NCI-H774 (cell line): ENCODE measurements at places on chromosomes 7 and 10.

DNA sequence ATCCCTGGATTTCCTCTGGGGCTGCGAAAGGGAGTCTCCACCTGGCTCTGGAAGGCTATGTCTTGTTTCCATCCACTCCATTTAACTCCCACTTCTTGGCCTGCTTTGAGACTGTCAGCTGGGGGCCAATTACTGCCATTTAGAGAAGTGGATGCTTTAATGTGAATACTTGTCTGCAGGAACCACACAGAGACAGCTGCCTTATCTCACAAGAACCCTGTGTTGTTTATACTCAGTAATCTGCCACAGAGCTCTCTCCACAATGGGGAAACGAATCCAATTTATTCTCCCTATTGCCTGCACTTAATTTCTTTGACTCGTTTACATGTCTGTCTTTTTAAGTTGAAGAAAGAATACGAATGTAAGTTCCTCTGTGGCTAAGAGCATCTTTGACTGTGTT lies 787.0 kb upstream of the C7orf33 start:
- DNase-seq = no peak

GRCh38 chr10:97547962-97548361 lies 24.6 kb upstream of the ANKRD2 start:
- DNase-seq = no peak

GRCh38 chr10:96971324-96971723 lies 139.2 kb downstream of the LCOR start:
- DNase-seq = no peak

GRCh38 chr7:149075286-149075685 lies 15.2 kb downstream of the ZNF786 start:
- DNase-seq = no peak

DNA sequence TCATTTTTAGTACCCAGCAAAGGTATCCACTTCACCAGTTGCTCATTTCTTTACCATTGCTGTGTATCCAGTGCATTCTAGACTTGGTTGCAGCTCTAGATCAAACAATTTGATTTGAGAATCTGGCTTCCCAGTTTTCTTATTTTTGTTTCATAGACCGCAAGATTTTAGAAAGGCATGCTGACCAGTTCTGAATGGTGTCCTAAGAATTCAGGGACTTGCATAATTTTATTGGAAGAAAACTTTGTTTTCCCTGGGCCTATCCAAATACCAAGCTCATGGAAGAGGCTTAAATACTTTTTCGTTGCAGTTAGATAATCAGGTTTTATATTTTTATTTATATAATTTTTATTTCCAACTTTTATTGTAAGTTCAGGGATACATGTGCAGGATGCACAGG lies 58.3 kb downstream of the BICC1 start:
- no peak for DNase-seq

GRCh38 chr7:5495581-5496375 lies 72.1 kb upstream of the TNRC18 start:
- DNase-seq = no peak

- no peak for DNase-seq
These were observed 67.9 kb upstream of the PRKCQ start for GRCh38 chr10:6647811-6648526.

DNA sequence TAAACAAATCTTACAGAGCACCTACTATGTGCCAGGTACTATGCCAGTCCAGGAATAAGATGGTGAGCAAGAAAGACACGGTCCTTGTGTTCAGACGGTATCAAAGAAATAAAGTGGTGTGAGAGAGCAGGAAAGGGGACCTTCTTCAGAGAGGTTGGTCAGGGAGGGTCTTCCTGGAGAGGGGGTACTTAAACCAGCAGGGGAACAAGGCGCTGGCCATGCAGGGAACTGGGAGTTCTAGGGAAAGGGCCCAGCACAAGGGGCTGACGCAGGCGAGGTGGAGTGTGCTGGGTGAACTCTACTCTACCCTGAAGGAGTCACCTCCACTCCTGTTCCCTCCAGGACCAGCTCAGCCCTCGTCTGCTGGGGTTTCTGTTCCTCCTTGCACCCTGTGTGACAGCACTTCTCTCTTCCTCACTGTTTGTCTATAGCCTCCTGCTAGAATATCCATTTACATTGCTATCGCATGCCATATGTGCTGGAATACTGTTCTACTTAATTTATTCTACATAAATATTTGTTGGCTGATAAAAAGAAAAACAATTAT lies 73.5 kb downstream of the AOAH start:
- DNase-seq = no peak

DNA sequence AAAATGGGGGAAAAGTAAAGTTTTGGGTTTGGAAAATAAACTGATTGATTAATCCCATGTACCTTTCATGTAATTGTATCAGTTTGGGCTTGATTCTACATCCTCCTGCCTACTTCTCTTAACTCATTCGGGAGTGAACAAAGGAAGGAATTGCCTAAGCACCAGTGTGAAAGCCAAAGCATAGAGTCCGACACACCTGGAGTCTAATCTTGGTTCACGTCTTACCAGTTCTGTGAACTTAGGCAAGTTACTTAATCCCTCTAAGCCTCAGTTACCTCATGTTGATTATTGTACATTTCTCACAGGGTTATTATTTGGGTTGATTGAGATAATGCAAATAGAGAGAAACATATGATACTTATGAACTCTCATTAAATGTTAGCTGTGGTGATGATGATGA lies 41.1 kb upstream of the PRPS1L1 start:
- DNase-seq = no peak

DNA sequence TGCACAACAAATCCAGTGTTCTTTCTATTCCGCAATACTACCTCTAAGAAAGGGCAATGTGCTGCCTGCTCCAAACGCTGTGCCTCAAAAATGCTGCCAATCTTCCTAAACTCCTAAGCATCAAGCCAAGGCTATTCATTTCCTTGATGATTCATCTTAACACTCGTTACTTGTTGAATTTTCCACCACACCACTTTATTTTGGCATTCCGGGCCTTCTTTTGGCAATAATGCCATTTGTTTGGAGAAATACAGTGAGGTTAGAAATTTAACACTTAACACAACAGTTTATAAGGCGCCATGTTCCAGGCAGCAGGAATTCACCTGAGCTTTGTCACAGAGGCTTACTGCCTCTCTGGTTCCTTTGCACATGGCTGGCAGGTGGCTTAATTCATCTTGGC lies 82.6 kb upstream of the ABCB5 start:
- DNase-seq = no peak

DNA sequence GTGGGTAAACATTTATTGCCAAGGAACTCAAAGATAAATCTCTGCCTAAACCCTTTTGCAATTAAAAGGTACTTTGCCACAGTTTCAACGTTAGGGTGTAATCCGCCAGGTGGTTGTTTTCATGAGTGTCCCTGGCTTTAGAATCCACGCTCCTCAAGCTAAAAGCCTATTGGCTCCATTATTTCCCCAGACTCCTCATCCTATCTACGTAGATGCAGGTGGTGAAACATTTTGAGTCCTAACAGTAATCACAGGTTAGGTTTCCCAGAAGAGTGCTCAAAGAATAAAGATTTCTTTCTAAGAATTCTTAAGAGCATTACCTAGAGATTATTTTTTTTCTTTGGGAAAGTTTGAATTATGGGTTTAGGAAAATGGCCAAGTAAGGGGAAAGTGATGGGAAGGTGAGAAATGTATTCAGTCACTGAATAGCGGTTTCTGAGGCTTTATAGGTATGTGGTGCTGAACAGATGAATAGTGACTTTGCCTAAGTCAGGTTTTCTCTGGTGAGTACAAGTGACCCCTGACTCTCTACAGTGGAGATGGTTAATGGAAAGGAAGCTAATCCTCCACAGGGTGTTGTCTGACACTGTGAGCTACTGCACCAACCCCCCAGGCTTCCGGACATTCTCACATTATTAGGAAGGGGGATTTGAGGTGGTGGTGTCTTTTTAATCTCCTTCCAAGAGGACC lies 60.2 kb downstream of the NRP1 start:
- DNase-seq = no peak

- no peak for DNase-seq
These were observed 41.1 kb downstream of the TMEM270 start for GRCh38 chr7:73901823-73902597.

DNA sequence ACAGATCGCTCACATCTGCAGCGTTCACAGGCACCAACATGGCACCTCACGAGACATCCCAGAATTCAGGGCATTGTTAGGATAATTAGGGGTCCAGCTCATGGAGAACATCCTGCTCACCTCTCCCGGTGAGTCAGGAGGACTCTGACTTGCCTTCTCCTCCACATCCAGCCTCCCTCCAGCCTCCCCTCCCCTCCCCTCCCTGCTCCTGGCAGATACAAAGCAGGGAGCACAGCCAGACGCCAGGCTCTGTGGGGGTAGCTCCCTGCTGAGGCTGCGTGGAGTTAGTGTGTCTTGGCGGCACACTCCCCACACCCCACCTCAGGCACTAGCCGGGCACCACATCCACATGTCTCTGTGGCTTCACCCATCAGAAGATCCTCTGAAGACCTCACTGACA lies 320.6 kb downstream of the CXCL12 start:
- DNase-seq = no peak

GRCh38 chr7:143360788-143361551 lies 1.5 kb downstream of the FAM131B start:
- no peak for DNase-seq

GRCh38 chr10:24518981-24519597 lies 204.6 kb downstream of the ARHGAP21 start:
- DNase-seq = peak; percentile 24

- DNase-seq = no peak
These were observed 56.8 kb downstream of the EPDR1 start for GRCh38 chr7:37977243-37977642.

DNA sequence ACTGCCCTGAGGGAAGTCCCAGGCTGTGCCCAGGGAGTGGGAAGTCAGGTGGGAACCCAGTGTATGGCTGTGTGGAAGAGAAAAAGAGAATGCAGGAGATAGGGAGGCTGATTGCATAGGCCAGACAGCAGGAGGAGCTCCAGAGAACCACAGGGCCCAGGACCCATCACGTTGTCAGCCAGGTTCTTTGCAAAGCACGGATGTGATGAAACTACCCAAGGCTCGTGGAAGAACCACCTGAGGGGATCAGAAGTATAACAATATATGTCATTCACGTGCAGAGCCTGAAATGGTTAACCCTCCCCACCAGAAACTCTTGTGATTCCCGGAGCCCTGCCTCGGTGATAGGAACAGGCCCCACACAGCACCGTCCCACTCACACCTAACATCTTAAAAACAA lies 83.6 kb downstream of the LARP4B start:
- no peak for DNase-seq

- DNase-seq = no peak
These were observed 67.3 kb downstream of the AFAP1L2 start for GRCh38 chr10:114336823-114337509.

DNA sequence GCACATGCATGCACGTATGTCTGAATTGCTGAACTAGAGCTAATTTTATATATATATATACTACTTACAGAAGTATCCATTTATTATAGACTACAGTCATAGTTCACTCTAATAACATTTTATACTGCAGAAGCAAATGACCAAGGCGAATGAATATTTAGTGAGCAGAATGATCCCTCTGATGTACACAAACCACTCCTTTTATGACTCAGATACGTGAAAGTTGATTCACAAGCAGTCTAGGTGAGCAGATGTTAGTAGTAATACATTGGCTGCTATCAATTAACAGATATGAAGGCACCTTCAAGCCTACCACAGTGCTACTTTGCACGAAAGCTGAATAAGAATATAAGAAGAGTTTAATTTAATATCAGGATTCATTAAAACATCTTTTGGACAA lies 10.4 kb downstream of the GPAM start:
- DNase-seq = no peak
